Cerebellum (tissue), 4 donors: ENCODE measurements at places on chromosomes 11 and 22.
A peak's percentile ranks its signal among the peaks of the same experiment; 100 is the strongest.

DNA sequence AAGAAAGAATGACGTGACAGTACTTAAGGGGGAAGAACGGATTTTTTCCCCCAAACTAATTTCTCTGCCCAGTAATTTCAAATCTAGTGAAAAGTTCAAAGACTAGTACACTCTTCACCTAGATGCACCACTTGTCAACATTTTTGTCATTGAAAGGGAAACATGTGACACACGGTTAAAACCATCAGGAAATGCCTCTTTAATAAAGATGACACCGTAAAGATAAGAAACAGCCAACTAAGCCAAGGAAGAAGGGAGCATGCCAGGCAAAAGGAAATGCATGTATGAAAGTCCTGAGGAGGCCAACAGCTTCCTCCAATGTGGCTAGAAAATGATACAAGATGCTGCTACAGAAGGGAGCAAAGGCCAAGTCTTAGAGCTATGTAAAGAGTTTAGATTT is 49.4 kb downstream of the RSF1 start:
- DNase-seq = no peak

- peak; percentile 83 for DNase-seq
These were observed 26.1 kb downstream of the TMEM184B start for GRCh38 chr22:38246692-38247091.

- DNase-seq = no peak
These were observed 23.6 kb downstream of the TSKU start for GRCh38 chr11:76806608-76807205.

- DNase-seq = no peak
These were observed 404.5 kb downstream of the INSC start for GRCh38 chr11:15519124-15519791.

GRCh38 chr22:19730655-19731360 is 7.5 kb downstream of the GP1BB start:
- peak; percentile 89 for DNase-seq

GRCh38 chr11:32939866-32940265 is 47.3 kb downstream of the QSER1 start:
- no peak for DNase-seq

DNA sequence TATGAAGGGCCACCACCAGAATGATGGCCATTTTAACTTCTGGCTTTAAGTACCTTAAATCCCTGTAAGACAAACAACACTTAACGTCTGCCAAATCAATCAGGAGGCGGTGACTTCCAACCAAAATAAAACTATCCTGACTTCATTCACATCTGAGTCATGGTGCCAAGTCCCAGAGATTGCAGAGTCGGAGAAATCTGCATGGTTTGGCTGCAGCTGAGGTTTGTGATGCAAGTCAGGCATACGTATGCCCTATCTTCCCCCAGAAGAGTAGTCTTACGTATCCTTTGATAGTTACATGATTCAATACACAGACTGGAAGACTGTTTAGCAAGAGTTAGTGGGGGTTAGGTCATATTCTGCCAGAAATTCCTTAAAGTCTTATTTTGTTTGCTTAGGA is 1.7 kb upstream of the GAB2 start:
- DNase-seq = no peak

DNA sequence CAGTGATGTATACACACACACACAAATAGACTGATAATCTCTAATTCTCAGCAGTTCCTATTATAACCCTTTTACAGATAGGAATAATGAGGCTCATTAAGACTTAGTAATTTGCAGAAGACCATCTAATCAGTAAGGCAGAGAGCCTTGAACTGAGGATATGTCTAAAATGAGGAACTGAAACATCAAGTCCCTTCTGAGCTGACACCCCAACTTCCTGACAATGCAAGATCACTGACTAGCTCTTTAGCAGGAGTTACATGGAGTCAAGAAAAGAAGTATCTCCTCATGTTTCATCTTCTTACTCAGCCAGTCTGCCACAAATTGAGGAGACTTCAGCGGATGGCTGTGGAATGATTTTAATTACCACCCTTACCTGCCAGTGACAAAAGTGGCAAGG is 193.0 kb downstream of the MSANTD4 start:
- no peak for DNase-seq

- no peak for DNase-seq
These were observed 1.2 kb upstream of the CCDC86 start for GRCh38 chr11:60840470-60841430.

- DNase-seq = no peak
These were observed 78.6 kb downstream of the PRR5L start for GRCh38 chr11:36374726-36375125.

DNA sequence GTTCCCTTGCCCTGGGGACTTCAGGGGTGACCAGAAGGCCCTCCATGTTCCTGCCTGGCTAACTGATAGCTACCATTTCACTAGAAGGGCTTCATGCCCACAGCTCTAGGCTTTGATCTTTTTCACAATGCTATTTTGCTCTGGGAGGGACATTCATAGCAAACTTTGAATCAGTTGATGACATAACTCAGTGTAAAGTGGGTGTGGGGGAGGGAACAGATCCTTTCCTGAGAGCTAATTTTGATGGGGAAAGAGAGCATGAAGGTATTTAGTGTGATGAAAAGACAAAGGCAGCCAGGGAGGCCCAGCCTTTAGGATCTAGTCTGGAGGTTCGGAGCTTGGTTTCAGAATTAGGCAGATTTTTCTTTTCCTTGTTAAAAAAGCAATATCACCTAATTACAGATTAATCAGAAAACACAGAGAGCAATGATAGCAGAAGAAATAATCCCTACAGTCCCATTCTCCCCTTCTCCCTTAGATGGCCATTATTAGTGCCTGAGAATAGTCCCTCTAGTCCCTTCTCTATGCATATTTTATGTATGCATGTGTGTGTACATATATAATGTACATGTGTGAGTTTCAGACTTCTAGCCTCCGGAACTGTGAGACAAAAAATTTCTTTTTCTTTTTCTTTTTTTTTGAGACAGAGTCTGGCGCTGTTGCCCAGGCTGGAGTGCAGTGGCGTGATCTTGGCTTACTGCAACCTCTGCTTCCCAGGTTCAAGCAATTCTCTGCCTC is 46.9 kb downstream of the YWHAH start:
- no peak for DNase-seq

- no peak for DNase-seq
These were observed 83.1 kb upstream of the SLC5A12 start for GRCh38 chr11:26805001-26805400.

- no peak for DNase-seq
These were observed 40.5 kb upstream of the TOP3B start for GRCh38 chr22:22022947-22023534.

- no peak for DNase-seq
These were observed 421.8 kb upstream of the ANO3 start for GRCh38 chr11:25910086-25910485.

- no peak for DNase-seq
These were observed 20.1 kb upstream of the CUL5 start for GRCh38 chr11:107988397-107989158.

- DNase-seq = no peak
These were observed 5.9 kb downstream of the RNF215 start for GRCh38 chr22:30381264-30381663.

DNA sequence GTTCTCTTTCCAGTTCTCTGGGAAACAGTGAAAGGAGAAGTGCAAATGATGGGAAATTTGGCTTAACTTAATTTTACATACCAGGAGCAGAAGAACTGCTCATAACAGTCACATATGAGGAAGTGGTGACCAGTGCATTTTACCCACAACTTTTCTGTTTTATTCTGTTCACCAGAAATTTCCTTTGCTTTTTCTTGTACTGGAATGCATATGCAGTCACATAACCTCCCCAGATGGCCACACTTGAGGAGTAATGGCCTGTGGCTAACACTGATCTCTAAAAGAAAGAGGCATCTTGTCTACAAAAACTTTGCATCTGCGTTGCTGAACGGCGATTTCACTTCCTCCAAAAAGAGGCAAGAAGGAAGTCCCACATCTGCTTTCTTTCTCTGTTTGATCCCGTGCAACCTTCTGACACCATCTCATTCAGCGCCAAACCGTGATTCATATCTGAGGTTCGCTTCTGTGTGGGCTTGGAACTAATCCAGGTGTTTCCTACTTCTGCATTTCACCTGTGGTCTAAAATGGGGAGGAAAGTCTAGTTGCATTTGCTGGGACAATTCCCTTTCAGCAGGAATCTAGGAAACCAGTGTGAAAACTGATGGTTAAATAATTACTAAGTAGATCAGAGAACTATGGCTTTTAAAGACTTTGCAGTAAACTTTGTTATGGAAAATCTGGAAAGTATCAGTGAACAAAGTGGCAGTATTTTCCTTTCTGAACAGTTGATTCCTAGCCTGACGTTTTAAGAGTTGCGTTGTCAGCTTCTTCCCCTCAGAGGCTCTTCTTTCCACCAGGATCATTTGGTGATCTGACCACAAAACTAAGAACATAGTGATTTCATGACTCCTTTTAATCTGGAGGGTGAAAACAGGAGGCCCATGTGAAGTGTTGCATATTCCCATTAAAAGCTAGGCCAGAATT is 4.2 kb upstream of the MPEG1 start:
- no peak for DNase-seq

DNA sequence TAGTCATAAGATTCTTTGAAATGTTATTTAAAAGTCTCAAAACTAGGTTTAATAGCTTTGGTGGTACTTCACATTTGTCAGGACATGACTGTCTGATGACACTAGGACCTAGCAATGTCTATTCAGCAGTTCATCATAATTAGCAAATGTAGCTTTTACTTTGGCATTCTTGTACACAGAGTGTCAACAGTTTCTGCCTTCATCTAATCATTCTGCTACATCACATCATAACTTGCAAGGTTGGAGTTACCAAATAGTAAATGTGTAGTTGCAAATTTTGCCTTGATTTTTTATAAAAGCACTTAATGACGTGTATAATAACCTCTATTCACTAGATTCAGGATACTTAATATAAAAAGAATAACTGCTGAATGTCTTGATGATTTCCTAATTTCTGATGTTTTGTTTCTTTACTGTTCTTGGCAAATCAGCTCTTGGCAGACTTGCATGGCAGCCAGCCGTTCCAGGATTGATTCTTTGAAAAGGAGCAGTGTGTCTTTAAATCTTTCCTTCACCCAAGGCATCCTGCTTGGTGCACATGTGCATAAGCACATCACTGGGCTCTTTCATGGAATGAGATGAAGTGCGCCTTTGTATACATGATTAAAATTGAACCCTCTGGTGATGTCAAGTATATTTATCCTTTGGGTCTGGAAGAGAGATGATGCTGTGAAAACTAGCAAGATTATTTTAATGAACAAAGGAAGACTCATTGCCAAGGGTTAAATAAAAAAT is 12.2 kb downstream of the FBXO7 start:
- no peak for DNase-seq

DNA sequence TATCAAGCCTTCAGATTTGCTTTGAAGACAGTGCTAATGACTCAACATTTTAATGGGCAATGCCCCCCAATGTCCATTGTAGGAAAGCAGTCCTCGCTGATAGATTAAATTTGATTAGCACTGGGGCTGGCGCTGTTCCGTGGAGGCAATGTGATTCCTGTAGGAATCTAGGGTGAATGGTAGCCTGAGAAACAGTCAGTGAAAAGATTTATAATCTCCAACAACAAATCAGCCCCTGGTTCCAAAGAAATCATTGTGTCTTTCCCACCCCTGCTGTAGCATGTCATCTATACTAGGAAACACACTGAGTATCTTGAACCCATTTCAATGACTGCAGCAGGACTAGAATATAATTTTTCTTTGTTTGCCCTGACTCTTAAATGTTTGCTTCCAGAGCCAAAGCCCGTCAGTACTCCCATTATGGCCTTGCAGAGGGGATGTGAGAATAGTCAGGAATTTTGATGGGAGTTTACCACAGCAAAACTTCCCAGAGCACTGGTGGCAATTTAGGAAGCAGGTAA is 36.1 kb downstream of the MPPED2 start:
- no peak for DNase-seq

- no peak for DNase-seq
These were observed 92.8 kb upstream of the KCNQ1OT1 start for GRCh38 chr11:2792381-2793250.

- no peak for DNase-seq
These were observed 6.9 kb downstream of the MCAT start for GRCh38 chr22:43136255-43136654.

DNA sequence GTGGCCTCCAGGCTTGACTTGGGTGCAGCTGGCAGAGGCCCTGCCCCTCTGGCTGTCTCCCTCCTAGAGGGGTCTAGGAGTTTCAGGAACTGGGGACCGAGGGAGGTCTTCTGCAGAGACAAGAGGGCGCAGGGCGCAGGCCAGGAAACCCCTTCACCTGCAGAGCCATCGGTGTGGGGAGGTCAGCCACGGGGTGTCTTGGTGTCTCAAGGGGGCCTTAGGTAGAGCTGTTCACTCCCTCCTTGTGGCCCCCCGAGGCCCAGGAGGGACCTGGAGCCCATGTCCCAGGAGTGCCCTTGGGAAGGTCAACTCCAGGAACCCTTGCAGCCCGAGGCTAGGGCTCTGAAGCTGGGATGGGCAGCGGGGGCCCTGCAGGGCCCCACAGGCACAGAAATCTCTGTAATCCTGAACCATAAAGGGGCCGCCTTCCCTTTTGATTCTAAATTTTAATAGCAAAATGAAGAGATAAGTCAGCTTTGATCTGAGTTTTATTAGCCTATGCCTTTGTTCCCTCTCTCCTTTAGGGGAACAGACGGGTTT is 31.4 kb upstream of the TH start:
- no peak for DNase-seq

DNA sequence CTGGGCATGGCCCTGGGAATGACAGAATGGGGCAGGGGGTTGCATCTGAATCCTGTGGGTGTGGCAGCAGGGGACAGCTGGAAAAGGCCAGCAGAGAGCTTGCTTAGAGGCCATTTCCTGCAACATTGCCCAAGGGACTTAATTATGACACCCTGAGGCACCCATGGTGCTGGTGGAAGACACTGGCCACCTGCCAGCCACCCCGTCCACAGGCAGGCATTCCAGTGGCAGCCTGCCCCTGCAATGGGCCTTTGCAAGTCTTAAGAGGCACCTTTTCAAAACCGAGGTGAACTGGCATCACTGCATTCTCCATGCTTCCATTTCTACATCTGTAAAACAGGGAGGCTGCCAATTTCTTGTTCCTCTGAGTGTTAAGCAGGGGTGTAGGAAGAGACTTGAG is 21.6 kb upstream of the SUSD2 start:
- no peak for DNase-seq

DNA sequence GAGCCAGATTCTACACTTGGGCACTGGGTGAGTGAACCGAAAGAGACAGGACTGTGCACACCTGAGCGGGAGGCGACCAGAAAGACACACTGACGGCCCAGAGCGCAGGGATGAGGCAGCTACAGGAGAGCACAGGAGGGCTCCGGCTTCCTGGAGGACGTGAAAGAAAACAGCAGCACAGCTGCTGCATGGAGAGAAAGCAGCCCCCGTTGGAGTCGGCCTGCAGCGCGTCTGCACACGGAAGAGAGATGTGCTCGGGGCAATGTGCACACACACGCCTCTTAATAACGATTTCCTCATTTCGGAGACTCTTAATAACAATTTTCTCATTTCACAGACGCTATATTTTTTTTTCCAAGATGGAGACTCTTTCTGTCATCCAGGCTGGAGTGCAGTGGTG is 160.4 kb downstream of the CTTN start:
- DNase-seq = no peak

- peak; percentile 86 for DNase-seq
These were observed 39.7 kb upstream of the GALNT18 start for GRCh38 chr11:11661326-11662040.
